T-helper 2 cell (primary cell): ENCODE measurements at places on chromosomes 12 and 14.

- DNase-seq: no peak
Observed at GRCh38 chr14:22291406-22291805, 297.6 kb downstream of the DAD1 start.

- DNase-seq: peak; percentile 38
Observed at GRCh38 chr12:123905319-123905925, 67.2 kb downstream of the CCDC92 start.

DNA sequence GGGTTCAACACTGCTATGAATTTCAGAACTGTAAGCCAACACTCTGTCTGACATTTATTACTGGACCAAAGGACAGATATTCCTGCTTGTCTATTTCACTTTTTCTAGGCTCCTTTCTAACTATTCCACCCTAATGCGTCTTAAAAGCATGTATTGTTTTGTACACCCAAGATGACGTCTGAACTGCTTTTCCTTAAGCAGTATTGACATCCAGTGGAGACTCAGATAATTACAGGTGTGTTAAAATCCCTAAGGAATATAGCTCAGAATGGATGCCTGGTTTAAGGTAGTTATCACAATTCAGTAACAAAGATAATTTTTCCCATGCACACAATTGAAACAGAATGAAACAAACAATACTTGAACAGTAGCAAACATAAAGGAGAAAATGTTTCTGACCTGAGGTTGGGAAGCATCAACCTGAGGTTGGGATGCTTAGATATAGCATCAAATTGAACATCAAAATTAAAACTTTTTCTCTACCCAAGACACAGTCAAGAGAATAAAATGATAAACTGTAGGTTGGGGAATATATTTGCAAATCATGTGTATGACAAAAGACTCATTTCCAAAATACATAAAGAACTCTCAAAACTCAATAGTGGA is 93.7 kb upstream of the PTPRR start:
- no peak for DNase-seq

DNA sequence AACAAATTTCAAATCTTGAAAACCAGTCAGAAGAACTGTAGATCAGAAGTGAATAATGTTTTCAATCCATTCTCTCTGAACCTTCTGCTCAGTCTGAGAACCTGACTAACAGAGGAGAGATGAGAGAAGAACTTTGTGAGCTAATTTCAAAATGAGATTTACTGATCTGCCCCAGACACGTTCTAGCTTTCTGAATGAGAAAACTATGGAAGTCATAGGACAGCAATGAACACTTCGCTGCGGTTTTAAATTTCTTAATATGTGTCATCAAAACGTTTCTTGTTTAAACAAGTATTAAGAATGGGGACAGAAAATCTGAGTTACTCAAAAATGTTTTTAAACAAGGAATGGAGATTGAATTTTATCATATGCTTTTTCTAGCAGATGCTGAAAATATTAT is 66.6 kb upstream of the FAR2 start:
- DNase-seq: no peak
